Stimulated activated CD8-positive, alpha-beta memory T cell treated with anti-CD3 and anti-CD28 coated beads, Interleukin-4, amount 100 ng/mL, for 1 hour (primary cell): ENCODE measurements at places on chromosomes 12 and 14.

- no peak for DNase-seq
Measured at GRCh38 chr14:34359420-34360117, 102.5 kb downstream of the SPTSSA start.

GRCh38 chr12:124829008-124829707, 34.5 kb downstream of the SCARB1 start:
- DNase-seq: no peak

DNA sequence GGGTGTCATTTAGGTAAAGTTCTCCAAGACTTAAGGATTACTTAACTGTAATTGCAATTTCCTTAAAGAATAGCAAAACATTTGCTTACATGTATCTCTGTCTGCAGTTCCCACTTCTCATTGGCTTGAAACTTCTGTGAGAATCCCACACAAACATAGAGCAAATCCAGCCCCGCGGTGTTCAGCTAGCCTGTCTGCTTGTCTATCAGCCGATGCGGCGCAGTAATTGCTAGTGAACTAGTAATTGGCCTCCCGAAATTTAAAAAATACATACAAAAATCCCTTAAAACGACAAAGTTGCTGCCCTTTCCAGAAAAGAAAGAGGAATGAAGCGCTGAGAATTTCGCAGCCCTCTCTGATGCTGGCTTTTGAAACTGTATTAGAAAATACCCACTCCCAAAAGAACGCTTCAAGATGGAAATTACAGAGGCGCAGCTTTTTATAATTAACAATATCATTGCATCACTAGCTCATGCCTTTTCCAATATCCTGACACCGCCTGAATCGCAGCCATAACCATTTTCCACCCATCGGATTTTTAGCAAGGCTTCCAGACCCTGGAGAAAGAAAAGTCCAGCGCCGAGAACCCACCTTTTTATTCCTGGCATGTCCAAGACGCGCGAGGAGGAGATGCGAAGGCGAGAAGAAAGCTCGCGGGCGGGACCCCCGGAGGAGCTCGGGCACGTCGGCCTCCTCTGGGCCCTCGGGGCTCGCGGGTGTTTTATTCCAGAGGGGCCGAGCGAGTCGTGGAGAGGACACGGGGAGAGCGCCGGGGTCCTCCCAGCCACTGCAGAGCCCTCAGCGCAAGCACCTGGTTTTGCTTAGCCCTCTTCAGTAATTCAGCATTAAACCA, 646 bp downstream of the FBLN5 start:
- DNase-seq: no peak

DNA sequence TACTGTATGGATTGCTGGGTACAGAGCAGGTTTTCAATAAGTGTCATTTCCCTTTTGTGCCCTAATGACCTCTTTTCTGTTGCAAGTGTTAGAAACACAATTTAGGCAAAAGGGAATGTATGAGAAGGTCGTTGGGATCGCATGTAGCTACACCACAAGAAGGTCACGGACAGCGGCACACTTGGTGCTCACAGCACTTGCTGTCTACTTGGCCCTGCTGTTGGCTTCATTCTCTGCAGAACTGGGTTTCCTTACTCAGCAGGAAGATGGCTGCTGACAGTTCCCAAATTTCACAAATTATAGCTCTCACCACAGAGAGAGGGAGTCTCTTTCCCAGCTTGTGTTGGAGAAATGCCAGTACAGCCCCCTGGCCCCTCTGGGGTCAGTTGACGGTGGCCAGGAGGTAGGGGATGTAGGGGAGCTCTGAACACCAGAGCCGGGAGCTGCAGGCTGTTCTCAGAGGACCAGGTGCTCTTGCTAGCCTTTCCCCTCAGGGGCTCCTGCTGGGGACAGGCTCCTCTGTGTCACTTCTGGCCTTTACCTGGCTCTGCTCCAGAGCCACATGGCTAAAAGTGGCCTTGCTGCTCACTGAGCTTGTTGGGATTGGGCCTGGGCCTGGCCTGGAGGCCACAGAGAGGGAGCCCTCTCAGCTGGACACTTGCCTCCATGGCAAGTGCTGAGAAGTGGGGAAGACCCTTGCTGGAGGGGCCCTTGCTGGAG, 50.9 kb upstream of the BCL7A start:
- DNase-seq: no peak

GRCh38 chr12:23169696-23170013, 544.7 kb downstream of the ETNK1 start:
- no peak for DNase-seq

- no peak for DNase-seq
Measured at GRCh38 chr12:17017402-17017801, 411.4 kb upstream of the LMO3 start.

DNA sequence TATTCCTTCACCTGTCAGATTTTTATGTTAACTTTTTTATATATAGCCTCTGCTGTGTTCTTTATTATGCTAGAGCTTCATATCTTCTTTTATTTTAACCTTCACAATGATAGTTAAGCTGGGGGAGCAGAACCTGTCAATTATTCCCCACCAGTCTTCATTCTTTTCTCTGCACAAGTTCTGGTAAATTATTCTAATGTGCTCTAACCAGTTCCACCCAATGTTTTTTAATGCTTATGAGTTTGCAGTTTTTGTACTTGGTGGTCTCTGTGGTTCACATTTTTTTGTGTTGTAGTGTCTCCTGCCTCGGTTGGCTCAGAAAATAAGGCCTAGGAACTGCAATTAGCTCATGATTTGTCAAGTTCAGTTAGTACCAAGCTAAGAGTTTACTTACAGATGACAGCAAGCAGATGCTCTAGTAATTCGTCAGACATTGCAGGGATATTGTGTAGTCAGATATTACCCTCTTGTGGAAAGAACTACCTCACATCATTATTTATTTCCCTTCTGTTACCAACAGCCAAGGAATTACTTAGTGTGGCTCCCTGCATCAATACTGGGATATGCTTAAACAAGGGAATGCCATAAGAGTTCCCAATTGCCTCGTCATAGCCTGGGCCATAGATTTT, 14.5 kb downstream of the DYRK2 start:
- DNase-seq: no peak
